Skin of body (tissue), 3 donors: ENCODE measurements at places on chromosomes 1 and 21. TPM values are rescaled to one million over a fixed set of nuclear protein-coding genes. Genes with fewer than 3 reads are reported as not detected.

Gene KLF17
- not detected for total RNA-seq

Gene SLAMF9
- not detected for total RNA-seq

Gene CFHR3
- total RNA-seq: 0.39 TPM

DNA sequence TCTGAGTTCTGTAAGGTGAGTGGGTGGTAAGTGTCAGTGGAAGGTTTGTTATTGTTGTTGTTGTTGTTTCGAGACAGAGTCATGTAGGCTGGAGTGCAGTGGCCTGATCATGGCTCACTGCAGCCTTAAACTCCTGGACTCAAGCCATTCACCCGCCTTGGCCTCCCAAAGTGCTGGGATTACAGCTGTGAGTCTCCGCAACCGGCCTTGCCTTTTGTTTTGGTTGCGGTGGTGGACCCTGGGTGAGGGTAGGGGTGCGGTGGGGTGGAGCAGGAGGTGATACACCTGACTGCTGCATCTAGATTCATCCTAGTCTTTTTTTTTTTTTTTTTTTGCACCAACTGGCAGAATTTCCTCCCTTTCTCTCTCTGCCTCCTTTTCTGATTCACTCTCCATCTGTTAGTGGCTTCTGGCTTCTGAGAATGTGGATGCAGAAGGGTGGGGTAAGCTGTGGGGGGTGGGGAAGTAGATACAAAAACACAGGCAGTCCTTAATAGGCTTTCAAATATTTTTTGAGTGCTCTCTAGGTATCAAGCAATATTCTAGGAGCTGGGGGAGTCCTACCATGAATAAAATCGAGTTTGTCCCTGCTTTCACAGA, 4.6 kb upstream of the GMEB1 start:
- no peak for DNase-seq

GRCh38 chr21:39314143-39315027, 953 bp upstream of the BRWD1 start:
- DNase-seq: peak; percentile 79

- DNase-seq: no peak
Observed at GRCh38 chr1:204476563-204476962, 18.0 kb downstream of the PIK3C2B start.

DNA sequence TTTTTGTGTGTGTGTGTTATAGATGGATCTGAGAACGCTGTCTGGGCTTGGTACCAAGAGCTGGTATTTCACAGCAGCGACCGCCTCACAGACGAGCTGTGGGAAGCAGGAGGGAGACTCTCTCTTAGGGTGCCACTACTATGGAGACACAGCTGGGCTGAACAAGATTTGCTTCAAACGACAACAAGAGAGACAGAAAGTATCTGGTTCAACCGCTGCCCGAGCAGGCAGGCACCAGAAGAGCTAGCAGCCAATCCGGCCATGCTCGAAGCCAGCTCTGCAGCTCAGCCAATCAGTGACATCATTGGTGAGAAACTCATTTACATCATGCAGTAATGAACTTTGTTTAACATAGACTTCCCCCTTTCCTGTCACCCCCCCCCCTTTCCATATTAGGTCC, 341.3 kb downstream of the USP25 start:
- peak; percentile 67 for DNase-seq

DNA sequence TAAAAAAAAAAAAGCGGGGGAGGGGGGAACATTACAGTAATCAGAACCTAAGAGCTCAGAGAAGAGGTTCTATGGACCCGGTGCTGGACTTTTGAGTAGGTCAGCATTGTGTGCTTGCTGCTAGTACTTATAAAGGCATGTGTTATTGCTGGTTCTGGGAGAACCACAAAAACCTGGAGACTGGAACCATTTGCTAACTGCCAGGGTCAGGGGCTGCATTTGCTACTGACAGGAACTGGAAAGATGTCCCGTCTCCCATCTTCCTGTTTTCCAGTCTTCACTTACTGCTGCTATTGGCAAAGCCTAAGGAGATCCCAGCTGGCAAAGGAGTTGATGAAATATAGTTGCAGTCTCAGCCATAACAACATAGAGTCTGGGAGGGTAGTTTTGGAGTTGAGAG, 4.3 kb downstream of the RNF2 start:
- DNase-seq: no peak

GRCh38 chr1:42660907-42661500, 2.8 kb downstream of the PPIH start:
- no peak for DNase-seq

DNA sequence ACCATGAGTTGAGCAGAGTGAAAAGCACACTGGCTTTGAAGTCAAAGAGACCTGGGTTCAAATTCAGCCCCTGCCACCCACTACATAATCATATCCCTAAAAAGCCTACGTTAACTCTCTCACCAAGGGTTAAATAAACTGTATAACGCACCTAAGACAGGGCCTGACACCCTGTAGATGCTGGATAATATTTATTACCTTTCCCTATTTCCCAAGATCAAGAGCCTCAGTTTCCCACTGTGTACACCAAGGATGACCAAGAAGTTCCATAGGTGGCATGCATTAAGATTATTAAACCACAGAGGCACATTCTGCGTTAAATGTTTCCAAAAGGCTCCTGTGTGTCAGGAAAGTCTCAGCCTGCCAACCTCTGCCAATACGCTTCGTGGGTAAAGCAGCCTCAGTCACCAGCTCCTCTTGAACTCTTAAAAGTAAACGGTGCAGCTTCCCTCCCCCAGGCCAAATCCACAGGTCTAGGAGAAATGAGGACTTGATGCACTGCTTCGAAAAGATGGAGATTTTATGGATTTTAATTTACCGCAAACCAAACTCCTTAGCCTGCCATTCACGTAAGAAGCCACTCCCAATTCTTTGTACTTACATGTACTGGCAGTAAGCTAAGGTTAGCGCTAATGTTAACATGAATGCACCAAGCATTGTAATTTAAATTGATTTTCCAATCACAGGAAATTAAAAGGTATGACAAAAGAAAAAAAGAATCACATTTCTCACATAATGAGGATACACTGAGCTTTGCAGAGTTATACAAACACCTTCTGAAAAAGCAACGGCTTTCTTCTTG, 2.6 kb downstream of the USP24 start:
- no peak for DNase-seq
